ENCODE measurements at places on chromosomes 2 and 18.

DNA sequence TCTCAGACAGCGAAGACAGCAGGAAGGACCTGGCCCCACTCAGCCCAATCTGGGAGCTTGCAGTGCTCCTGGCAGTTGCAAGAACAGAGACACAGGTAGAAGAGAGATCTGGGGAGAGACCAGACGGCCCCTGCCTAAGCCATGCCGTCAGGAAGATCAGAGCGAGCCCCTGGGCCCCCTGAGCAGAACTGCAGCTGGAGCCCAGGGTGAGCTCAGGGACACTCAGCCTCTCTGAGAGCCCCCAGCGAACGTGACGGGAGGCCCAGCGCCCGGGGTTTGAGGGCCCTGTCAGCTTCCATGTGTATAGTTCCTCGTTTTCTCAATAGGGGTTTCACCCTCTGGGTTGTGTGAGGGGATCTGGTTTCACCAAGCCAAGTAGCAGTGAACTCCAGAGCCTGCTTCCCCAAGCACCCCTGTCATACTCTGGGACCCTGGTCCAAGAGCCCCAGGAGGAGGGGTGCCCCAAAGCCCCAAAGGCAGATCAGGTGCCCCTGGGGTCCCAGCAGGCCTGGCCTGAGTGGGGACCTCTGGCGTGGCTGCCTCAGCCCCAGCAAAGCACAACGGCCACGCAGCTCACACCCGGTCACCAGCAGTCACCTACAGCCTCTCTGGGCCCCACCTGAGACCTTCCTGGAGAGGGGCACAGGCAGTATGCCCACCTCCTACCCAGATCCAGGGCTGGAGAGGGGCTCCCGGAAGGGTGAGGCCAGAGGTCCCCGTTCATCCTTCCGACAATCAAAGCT is 431.3 kb upstream of the MYT1L start:
- no peak for DNase-seq

DNA sequence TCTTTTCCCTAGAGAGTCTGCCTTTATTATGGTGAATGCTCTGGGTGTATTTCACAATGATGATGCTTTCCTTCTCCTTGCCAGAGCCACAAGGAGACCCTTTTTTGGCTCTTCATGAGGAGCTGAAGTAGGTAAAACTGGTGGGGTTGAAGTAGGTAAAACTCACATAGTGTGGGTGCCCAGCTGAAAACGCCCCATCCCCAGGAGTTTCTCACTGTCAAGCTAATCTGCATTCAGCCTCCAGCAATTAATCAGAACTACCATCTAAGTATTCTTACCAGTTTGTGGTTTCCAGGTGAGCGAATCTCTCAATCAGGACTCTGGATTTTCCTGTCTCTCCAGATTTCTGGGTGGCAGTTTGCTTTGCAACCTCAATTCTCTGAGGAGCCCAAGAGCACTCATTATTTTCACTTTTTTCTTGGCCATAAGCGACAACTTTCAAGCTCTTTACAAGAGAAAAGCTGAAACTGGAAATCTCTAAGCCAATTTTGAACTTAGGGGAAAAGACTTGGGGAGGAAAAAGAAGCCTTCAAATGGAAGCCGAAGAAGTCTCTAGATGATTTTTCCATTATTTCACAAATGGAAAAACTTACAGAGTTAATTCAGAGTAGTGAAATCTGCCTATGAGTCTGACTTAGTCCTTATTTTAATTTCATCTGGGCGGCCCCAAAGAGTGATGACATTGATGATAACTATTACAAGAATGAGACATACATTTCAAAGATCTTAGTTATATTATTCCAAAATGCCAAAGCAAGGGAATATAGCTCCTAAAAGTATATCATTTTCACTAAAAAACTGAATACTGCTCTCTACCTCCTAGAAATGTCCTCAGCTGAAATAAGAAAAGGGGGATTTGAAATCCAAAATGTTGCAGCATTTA is 121.4 kb upstream of the MAP3K20 start:
- DNase-seq = no peak

DNA sequence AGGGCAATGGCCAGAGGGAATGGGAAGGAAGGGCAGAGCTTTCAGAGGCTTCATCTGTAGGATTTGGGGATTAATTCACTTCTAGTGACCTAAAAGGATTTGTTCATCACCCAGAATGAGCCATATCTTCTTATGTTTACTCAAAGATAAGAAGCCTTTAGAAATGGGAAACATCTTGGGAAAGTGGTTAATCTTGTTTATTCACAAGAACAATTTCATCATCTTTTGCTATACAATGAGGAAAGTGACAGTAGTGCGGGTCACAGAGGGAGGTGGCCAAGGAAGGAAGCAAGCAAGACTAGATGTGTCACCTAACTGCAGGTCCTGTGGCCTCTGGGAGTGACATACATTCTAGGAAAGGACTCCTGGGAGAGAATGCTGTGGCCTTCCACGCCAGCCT is 140.4 kb upstream of the ALPP start:
- no peak for DNase-seq

DNA sequence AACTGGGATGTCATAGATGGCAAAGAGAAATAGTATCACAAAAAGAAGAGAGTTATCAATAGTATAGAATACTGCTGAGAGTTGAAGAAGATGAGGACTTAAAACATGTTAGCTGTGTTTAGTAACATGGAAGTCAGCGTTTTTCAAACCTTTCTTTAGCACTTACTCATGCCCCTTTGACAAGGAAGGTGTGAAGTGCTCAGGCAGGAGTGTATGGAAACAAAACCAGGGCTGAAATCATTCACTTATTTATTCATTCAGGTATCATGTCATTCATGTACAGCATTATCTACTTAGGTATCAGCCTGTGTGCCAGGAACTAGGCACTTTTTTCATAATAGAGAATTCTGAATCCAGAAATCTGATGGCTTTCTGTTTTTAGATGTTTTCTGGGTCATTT is 27.2 kb downstream of the CD28 start:
- no peak for DNase-seq

DNA sequence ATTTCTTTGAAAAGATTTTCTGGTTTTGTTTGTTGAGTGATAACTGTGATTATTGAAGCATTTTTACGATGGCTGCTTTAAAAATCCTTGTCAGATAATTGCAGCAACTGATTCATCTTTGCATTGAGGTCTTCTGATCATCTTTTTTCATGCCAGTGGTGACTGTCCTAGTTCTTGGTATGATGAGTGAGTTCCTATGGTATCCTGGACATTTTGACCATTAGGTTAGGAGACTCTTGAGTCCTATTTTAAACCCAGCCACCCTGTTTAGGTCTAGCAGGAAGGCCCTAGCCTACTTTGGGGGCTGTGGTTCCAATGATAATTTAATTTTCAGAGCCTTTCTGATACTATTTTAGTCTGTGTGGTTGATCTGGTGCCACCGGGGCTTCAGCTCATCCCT is 72.7 kb upstream of the REV1 start:
- DNase-seq = no peak

DNA sequence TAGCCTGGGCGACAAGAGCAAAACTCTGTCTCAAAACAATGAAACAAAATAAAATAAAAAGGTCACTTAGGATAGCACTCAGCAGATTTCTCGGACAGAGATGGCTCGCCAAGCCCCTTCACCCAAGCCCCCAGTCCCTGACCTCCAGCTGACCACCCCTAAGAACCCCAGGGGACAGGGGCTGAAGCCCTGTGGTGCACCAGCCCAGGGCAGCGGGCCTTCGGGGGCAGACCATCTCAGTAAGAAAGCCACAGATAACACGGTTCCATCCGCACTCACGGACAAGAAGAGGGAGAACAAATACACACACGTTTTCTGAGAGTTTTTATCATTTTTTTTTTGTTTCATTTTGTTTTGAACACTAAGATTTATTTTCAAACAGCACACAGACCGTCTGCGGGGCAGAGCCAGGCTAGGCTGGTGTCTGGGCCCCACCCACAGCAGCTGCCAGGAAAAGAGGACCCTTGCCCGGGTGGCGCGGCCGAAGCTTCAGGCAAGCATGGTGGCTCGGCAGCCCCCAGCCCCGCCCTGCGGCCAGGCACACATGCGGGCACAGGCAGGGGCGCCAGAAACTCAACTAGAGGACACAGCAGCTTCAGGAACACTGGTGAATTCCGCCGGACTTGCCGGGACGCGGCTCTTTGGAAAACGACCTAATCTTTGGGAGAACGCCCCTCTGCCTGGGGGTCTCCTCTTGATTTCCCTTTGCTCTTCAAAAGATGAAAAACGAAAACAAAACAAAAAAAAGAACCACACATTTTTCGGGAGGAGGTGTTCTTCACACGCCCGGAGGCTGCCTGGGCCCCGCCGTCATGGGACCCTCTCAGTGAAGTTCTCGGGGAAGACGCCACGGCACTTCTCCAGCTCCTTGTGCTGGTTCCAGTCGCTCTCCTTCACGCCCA is 59.0 kb downstream of the BIN1 start:
- no peak for DNase-seq

- no peak for DNase-seq
Observed at GRCh38 chr2:161414042-161415033, 1.8 kb upstream of the TBR1 start.
